ENCODE measurements at places on chromosomes 2 and 18.

- no peak for DNase-seq
Measured at GRCh38 chr2:13240789-13241487, 524.2 kb downstream of the TRIB2 start.

- DNase-seq = no peak
Measured at GRCh38 chr18:51278045-51278649, 80.7 kb upstream of the MEX3C start.

DNA sequence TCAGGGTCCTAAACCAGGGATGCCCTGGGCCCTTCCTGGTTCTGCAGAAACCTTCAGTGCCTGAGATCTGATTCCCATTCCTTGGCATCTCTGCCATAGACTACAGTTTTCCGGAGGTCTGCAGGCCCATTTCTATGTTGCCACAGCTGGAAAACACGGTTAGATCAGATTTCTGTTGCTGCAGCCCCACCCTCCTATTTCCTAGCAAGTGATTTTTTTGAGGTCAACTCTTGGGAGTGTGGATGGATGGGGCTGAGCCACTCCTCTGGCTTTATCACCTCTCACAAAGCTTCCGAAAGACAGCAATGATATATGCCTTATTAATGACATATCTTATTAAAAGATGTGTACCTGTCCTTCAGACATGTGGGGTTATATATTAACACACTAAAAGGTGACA, 56.3 kb downstream of the ZAP70 start:
- no peak for DNase-seq

- no peak for DNase-seq
Measured at GRCh38 chr2:64808092-64808491, 154.4 kb upstream of the SERTAD2 start.

DNA sequence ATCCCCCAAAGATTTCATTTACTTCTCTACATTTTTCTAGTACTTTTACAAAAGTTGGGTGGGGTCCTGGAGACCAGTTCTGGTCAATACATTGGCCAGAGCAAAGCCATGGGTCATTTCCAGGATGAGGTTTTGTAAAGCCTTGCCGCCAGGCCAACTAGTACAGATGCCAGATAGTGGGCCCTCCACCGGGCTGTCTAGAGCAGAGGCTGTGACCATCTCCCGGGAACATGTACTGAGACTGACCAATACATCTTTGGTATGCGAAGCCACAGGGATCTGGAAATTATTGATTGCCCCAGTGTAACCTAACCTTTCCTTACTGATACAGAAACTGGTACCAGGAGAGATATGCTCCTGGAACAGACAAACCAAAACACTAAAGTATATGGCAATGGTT, 599.2 kb downstream of the ADCYAP1 start:
- DNase-seq = no peak

DNA sequence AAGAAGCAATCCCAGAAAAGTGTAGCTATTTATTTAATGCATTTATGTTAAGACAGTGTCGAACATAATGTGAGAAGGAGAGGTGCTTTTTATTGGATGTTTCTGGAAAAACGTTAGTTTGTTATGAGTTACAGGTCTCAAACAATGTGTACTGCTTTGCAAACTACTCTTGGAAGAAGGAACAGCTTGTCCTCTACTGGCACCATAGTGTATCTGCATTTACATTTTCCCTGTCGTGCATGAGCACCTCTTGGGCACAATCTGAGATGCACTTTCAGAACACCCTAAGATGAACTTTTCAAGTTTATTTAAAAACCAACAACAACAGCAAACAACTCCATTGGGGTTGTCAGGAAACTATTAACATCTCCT, 22.8 kb downstream of the CCNYL1 start:
- DNase-seq = no peak

DNA sequence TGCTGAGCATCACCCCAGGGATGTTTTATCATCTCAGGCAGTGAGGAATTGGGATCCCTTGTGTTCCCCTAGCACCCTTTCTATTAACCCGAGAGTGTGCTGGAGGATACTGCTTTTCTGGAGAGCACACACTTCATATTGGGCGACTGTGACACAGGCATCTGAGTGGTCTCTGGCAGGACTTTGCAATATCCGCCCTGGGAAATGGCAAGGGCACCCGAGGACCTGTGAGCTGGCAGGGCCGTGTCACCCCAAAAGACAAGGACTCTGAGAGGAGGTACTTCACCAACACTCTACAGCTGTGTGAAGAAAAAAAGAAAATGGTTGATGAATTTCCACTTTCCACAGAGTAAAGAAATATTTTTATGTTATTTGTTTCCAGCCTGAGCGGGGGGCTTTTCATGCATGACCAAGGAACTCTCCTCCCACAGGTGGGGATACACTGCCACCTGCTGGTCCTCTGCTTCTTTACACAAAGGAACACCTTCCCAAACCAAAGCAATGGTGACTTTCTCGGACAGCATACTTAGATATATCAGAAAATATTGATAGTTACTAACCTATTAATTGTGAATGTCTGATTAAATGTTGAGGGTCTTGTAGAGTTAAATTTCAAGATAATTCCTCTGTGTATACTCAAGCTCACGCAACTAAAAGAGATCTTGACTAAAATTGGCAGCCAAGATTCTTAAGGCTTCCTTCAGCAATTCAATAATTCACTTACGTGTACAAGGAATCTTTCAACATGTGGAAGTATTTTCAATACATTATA, 45.9 kb upstream of the REG3G start:
- DNase-seq = no peak

DNA sequence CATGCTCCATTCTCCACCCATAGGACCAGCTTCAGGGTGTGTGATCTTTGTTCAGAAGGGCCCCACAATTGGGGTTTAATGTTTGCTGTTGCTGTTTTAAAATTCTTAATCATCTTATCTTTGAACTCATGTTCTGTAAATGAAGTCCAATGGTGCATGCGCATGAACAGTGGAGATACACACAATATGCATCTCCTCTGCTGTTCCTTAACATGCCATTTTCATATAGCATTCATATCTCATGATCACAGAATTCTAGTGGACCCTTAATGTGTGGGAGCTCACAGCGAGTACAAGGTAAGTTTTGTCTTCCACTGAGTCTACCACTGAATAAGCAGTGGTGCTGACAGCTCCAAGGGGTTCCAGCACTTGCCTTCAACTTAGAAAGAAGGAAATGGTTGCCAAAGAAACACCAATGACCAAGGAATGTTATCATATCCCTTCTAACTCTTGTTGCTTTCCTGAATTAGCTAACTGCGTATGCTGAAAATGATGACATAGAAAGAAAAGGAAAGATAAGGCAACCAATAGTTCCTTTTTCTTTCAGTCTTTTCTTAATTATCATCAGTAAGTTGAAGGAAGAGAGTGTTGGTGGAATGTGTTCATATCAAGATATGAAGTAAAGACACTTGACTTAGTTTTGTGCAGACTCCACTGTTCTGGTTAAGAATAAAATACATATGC, 258.9 kb upstream of the FBXO11 start:
- no peak for DNase-seq

- no peak for DNase-seq
Measured at GRCh38 chr2:76157531-76157930, 446.8 kb upstream of the GCFC2 start.

DNA sequence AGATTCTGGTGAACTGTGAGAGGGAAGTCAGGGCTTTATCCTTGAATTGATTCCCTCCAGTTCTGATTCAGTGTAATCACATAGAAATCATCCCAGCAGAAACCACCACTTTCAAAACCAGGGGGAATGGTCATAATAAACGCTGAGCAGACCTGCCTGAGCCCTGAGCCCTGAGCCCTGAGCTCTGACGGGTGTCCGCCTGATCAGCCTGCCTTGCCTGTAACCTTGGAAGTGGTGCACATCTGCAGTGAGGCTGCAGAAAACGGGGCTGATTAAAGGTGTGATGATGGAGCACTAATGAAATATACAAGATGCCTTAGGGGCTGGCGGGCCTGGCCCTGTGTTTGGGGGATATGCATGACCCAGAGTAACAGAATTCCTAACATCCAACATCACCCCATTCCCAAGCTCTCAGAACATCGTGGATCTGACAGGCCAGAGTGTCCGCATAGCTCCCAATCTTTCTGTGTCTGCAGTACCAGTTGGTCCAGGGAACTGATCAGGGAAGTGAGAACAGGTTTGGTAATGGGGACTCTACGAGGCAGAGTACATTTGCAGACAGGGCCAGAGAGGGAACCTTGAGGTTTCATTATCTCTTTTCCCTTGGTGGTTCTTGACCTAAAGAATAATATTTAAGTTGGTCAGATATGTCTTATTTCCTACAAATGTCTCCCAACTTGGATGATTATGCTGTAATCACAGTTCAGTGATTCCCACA, 37.8 kb downstream of the KCTD18 start:
- no peak for DNase-seq

GRCh38 chr18:22069916-22070315, 99.5 kb upstream of the GATA6 start:
- no peak for DNase-seq

- DNase-seq = no peak
Measured at GRCh38 chr18:58195278-58195765, 151.3 kb downstream of the NEDD4L start.
